ENCODE measurements at places on chromosomes 7 and 10. TPM values are rescaled to one million over a fixed set of nuclear protein-coding genes. Genes with fewer than 3 reads are reported as not detected.

- peak overlapping the region; percentile 80 for H3K27ac ChIP-seq
- no peaks in the 10 kb centered on the region for H3K36me3 ChIP-seq
- H3K4me3 ChIP-seq: no peak overlapping the region
- no peaks in the 10 kb centered on the region for H3K27me3 ChIP-seq
- peaks cover 1% of the 10 kb centered on the region for H3K4me1 ChIP-seq
- DNase-seq: peak; percentile 84
These were observed 52.0 kb upstream of the FIGNL1 start for GRCh38 chr7:50502001-50502684.

DNA sequence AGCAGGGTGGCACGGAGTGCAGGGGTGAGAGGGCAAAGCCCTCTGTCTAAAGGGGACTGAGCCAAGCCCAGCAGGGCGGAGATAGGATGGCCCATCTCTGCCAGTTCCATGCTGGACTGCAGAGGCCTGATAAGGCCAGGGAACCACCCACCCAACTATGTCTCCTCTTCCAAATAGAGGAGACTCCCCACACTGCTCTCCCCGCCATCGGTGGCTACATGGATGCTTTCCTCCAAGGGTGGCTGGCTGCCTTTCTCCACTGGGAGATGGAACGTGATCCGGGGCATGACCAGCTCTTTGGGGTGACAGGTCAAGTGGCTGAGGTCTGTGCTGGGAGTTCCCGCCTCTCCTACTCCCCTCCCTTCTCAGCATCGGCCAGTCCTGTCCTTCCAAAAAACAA is 58.1 kb upstream of the MXI1 start:
- H3K4me1 ChIP-seq: peaks cover 5% of the 10 kb centered on the region
- H3K4me3 ChIP-seq: no peak overlapping the region
- no peaks in the 10 kb centered on the region for H3K36me3 ChIP-seq
- H3K27ac ChIP-seq: no peak overlapping the region

DNA sequence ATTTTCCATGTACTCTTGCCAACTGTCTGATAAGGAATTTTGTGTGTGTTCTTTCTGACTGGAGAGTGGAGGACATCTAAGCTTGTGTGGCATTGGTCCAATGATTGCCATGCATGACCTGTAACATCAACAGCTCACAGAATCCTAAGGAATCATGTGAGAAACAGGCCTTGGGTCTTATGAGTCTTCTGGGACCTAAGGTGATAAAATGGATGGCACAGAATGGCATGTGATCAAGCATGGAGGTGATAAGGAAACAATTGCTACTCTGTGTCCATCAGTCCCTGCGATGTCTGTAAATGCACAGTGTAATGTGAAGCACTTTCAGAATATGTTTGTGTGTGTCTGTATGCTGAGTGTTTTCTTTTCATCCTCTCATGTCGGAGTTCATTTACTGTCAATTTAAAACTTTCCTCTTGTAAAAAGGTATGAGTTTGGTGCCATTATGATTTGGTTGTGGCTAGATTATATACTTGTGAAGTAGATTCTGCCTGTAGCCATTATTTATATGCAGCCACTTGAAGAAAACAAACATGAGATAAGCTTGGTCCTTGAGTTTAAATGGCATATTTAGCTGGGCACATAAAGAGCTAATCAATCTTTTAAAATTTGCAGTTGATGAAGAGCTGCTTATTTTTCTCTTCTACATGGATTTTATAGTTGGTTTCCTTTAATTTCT is 127.5 kb downstream of the VPS50 start:
- DNase-seq: no peak
- H3K27me3 ChIP-seq: no peaks in the 10 kb centered on the region
- H3K4me1 ChIP-seq: no peaks in the 10 kb centered on the region

DNA sequence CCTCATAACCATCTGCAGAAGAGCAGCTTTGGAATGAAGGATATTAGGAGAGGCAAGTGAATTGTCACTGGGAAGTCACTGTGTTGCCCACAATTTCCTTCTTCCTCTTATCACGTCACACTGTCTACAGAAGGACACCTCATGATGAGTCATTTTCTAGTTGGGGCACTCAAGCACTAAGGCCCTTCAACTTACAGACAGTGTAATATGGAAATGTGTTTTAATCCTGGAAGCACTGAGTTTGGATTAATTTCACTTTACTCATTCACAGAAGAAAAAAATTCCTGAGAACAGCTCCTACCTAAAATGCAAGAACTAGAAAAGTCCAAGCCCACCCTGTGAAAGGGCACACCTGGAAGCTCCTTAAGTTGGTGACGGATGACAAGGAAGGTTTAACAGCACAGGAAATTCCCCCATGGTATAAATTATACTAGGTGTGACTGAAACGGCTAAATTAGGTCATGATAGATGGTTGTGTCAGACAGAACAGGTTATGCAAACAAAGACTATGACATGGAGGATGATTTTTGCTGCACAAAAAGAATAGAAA is 56.6 kb downstream of the PARD3 start:
- no peak overlapping the region for H3K4me3 ChIP-seq
- no peaks in the 10 kb centered on the region for H3K27me3 ChIP-seq
- no peaks in the 10 kb centered on the region for H3K36me3 ChIP-seq
- H3K4me1 ChIP-seq: peaks cover 65% of the 10 kb centered on the region
- no peak for DNase-seq

DNA sequence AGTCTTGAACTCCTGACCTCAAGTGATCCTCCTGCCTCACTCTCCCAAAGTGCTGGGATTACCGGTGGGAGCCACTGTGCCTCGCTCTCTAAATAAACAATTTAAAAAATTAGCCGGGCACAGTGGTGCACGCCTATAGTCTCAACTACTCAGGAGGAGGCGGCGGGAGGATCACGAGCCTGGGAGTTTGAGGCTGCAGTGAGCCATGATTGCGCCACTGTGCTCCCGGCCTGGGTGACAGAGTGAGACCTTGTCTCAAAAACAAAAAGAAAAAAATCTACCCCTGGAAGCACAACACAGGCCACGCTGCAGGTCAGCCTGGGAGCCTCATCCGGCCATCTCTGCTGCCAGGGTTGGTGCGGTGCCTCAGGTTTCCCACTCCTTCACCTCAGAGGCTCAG is 3.8 kb upstream of the EIF3B start:
- H3K4me3 ChIP-seq: no peak overlapping the region

GRCh38 chr10:116487522-116488430 is 58.0 kb upstream of the PNLIP start:
- H3K36me3 ChIP-seq: no peaks in the 10 kb centered on the region
- no peak overlapping the region for H3K27ac ChIP-seq
- no peaks in the 10 kb centered on the region for H3K4me1 ChIP-seq
- no peaks in the 10 kb centered on the region for H3K27me3 ChIP-seq

DNA sequence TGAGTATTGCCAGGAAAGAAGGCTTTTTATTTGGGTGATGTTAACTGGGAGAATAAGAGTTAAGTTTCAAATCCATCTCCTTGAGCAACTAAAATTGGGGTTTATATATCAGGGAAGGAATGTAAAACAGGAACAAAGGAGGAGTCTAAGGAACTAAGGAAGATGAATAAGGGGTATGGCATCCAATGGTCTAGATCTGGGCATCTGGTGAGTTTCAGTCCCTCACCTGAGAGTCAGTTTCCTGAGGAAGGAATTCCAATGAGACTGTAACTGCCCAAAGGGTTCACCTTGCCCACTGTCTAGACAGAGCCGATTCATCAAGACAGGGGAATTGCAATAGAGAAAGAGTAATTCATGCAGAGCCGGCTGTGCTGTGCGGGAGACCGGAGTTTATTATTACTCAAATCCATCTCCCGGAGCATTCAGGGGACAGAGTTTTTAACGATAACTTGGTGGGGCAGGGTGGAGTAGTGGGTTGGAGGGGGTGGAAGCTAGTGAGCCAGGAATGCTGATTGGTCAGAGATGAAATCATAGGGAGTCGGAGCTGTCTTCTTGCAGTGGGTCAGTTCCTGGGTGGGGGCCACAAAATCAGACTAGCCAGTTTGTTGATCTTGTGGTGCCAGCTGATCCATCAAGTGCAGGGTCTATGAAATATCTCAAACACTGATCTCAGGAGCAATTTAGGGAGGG is 188.3 kb upstream of the STK17A start:
- H3K36me3 ChIP-seq: no peaks in the 10 kb centered on the region
- H3K27ac ChIP-seq: no peak overlapping the region
- H3K4me1 ChIP-seq: no peaks in the 10 kb centered on the region
- no peaks in the 10 kb centered on the region for H3K27me3 ChIP-seq

DNA sequence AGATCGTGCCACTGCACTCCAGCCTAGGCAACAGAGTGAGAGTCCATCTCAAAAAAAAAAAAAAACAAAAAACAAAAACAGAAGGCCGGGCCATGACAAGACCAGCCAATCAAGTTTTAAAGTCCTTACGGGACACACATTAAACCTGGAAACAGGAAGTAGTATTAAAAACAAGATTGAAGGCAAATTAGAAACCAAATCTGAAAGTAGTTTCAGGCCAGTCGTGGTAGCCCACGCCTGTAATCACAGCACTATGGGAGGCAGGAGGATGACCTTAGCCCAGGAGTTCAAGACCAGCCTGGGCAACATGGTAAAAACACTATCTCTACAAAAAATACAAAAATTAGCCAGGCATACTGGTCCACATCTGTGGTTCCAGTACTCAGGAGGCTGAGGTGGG is 18.1 kb downstream of the PSAP start:
- no peak overlapping the region for H3K4me3 ChIP-seq
- H3K27ac ChIP-seq: peak overlapping the region; percentile 52
- DNase-seq: no peak

- no peaks in the 10 kb centered on the region for H3K27me3 ChIP-seq
- H3K4me3 ChIP-seq: no peak overlapping the region
- no peaks in the 10 kb centered on the region for H3K4me1 ChIP-seq
- H3K36me3 ChIP-seq: no peaks in the 10 kb centered on the region
- no peak overlapping the region for H3K27ac ChIP-seq
These were observed 245.9 kb downstream of the AHR start for GRCh38 chr7:17544401-17544800.

DNA sequence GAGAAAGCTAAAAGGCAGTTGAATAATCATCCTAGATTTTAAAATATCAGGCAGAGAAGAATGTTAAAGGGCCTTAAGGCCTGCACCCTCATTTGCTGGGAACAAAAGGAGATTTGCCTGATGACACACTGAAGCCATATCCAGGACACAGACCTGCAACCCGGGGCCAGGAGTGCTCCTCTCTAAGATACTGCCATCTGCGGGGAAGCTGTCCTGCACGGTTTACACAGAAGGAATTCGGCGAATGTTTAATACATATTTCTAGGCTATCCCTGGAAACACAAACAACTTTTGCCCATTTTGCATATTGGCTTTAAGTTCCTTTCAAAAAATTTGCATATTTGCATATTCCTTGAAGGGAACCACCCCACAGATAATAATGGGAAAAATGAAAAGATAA is 52.3 kb downstream of the DYNC1I1 start:
- H3K4me3 ChIP-seq: no peak overlapping the region
- no peaks in the 10 kb centered on the region for H3K36me3 ChIP-seq
- DNase-seq: no peak
- H3K4me1 ChIP-seq: no peaks in the 10 kb centered on the region

GRCh38 chr7:96052860-96053470 is 268.9 kb downstream of the SLC25A13 start:
- no peak for DNase-seq
- no peaks in the 10 kb centered on the region for H3K4me1 ChIP-seq
- no peak overlapping the region for H3K27ac ChIP-seq
- H3K36me3 ChIP-seq: no peaks in the 10 kb centered on the region

DNA sequence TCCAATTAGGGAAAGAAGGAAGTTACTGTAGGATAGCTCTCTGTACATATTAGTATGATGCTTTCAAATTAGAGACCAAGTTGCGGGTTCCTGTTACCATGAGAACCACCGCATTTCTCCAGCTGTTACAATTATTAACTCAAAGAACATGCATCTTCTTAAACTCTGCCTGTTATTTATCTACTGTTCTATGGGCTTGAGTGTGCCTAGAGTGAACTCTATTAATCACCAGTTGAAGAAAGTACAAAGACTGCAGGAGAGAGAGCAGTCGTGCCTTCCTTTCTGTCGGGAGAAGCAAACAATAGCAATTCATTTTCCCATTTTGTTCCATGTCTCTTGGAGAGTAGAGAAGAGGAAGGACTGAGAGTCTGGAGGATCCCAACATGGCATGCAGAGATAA is 1071.2 kb downstream of the TYW1 start:
- H3K27ac ChIP-seq: no peak overlapping the region
- H3K4me1 ChIP-seq: no peaks in the 10 kb centered on the region
- H3K4me3 ChIP-seq: no peak overlapping the region
- no peaks in the 10 kb centered on the region for H3K27me3 ChIP-seq
- no peaks in the 10 kb centered on the region for H3K36me3 ChIP-seq
- DNase-seq: no peak

GRCh38 chr10:73408061-73408460 is 5.8 kb downstream of the ANXA7 start:
- no peaks in the 10 kb centered on the region for H3K36me3 ChIP-seq
- no peak overlapping the region for H3K27ac ChIP-seq
- DNase-seq: no peak
- no peaks in the 10 kb centered on the region for H3K27me3 ChIP-seq
- H3K4me3 ChIP-seq: no peak overlapping the region

- H3K27ac ChIP-seq: no peak overlapping the region
- peaks cover 7% of the 10 kb centered on the region for H3K36me3 ChIP-seq
- DNase-seq: no peak
- no peaks in the 10 kb centered on the region for H3K4me1 ChIP-seq
- H3K4me3 ChIP-seq: no peak overlapping the region
These were observed 77.8 kb upstream of the FAM133B start for GRCh38 chr7:92667816-92668535.

Gene MKX
- total RNA-seq: not detected

Gene SORCS3
- total RNA-seq: not detected

Gene LRRTM3
- total RNA-seq: not detected

Gene ST8SIA6
- 3.7 TPM for total RNA-seq

Data from stomach (tissue), 19 donors.